ENCODE measurements at places on chromosomes 3 and 15. TPM values are rescaled to one million over a fixed set of nuclear protein-coding genes. Genes with fewer than 3 reads are reported as not detected.

Gene PRR20G
- not detected for total RNA-seq

Gene CHRFAM7A
- total RNA-seq, result 1.5 TPM

Gene MESP2
- not detected for total RNA-seq

Gene PRSS50
- total RNA-seq, result 4.8 TPM

Gene GRK7
- 0.11 TPM for total RNA-seq

Gene RPSA
- total RNA-seq, result 1,061 TPM

Gene ANKUB1
- not detected for total RNA-seq

Gene ITIH1
- total RNA-seq, result not detected

Gene GPR87
- total RNA-seq, result 3.3 TPM

Gene GPR149
- not detected for total RNA-seq

Gene TMEM108
- total RNA-seq, result 17.4 TPM

Gene CADM2
- total RNA-seq, result 3.1 TPM

Gene DVL3
- 159 TPM for total RNA-seq

Gene HYKK
- total RNA-seq, result 5.6 TPM

GRCh38 chr3:187942658-187943241 is 197.5 kb upstream of the BCL6 start:
- H3K27ac ChIP-seq, result no peak overlapping the region
- H3K4me1 ChIP-seq, result peaks cover 6% of the 10 kb centered on the region
- no peaks in the 10 kb centered on the region for H3K27me3 ChIP-seq
- DNase-seq, result no peak
- no peaks in the 10 kb centered on the region for H3K36me3 ChIP-seq
- no peak overlapping the region for H3K4me3 ChIP-seq

DNA sequence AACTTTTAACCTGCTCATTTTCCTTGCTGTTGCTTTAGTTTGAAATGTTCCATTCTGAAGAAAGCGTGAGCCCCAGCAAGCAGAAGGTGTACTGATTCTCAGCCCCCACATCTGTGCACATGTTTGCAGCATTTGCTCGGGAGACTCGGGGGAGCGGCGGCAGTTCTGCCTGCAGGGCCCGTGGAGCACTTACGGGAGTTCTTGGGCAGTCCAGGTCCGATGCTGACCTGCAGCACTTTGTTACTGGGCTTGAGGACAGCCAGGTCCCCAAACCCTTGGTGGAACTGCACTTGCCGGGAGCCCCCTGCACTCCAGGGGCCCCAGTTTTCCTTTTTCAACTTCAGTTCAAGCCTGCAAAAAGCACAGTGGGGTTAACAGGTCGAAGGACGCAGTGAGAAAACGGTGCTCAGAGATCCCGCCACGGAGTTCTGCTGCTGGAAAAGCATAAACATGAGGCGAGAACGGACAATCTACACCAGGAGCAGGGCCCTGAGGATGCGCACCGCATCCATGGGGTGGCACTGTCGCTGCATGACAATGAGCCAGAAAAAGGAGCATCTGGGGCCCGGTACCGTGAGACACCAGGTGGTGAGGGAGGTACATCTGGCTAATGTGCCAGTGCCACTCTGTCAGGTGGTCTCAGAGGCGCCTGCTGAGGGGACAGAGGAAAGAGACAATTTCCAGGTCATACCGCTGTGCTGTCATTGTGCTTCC is 45.6 kb upstream of the LDHAL6B start:
- no peak overlapping the region for H3K4me3 ChIP-seq
- peaks cover 19% of the 10 kb centered on the region for H3K4me1 ChIP-seq
- H3K27ac ChIP-seq, result no peak overlapping the region
- H3K27me3 ChIP-seq, result no peaks in the 10 kb centered on the region

GRCh38 chr3:55721716-55722484 is 234.8 kb upstream of the WNT5A start:
- H3K27me3 ChIP-seq, result peaks cover 7% of the 10 kb centered on the region
- peaks cover 39% of the 10 kb centered on the region for H3K4me1 ChIP-seq
- H3K27ac ChIP-seq, result no peak overlapping the region
- no peaks in the 10 kb centered on the region for H3K36me3 ChIP-seq
- no peak overlapping the region for H3K4me3 ChIP-seq
- peak; percentile 41 for DNase-seq

- H3K27me3 ChIP-seq, result no peaks in the 10 kb centered on the region
- peaks cover 16% of the 10 kb centered on the region for H3K4me1 ChIP-seq
- no peak for DNase-seq
- no peak overlapping the region for H3K4me3 ChIP-seq
- H3K36me3 ChIP-seq, result no peaks in the 10 kb centered on the region
Measured at GRCh38 chr3:81953111-81953510, 191.7 kb upstream of the GBE1 start.

DNA sequence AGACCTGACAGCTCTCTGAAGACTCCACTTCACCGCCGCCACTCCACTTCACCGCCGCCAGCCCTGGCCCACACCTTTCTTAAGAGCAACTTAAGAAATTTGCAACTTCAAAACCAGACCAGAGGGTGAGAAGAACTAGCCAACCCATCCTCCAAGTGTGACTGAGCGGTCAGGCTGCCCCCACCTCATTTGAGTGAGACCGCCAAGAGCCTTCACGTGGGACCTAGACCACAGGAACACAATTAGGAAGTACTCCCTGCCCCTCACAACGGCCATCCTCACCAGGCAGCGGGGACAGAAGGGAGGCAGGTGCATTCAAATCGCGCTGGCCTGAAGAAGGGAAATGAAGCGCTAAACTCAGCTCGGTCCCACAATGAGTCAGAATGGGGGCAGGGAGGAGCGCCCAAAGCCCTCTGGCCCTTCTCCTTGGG is 156.8 kb upstream of the BCL6 start:
- no peak for DNase-seq
- no peak overlapping the region for H3K27ac ChIP-seq
- H3K4me3 ChIP-seq, result no peak overlapping the region

- no peak for DNase-seq
- no peaks in the 10 kb centered on the region for H3K36me3 ChIP-seq
- H3K4me1 ChIP-seq, result no peaks in the 10 kb centered on the region
- no peak overlapping the region for H3K4me3 ChIP-seq
- no peaks in the 10 kb centered on the region for H3K27me3 ChIP-seq
Measured at GRCh38 chr3:52931889-52932288, 34.5 kb upstream of the STIMATE start.

- H3K36me3 ChIP-seq, result no peaks in the 10 kb centered on the region
- H3K27ac ChIP-seq, result no peak overlapping the region
- H3K4me1 ChIP-seq, result no peaks in the 10 kb centered on the region
- no peak for DNase-seq
- no peak overlapping the region for H3K4me3 ChIP-seq
- no peaks in the 10 kb centered on the region for H3K27me3 ChIP-seq
Measured at GRCh38 chr3:110077093-110077492, 739.7 kb upstream of the DPPA4 start.

DNA sequence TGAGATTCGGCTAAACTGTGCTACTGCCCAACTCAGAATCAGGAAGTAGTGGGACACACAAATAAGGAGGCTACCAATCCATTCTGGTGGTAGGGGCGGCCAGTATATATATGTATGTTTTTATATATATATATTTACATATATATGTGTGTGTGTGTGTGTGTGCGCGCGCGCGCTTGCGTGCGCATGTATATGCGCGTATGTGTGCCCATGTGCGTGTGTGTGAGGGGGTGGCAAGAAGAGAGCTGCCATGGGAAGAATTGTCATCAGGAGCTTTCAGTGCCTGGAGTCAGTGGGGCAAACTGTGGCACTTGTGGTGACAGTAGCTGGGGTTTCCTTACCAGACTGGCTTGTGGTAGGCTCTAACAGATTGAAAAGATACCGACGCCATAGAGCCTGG is 26.5 kb downstream of the GXYLT2 start:
- H3K4me3 ChIP-seq, result no peak overlapping the region
- no peaks in the 10 kb centered on the region for H3K27me3 ChIP-seq
- H3K36me3 ChIP-seq, result peaks cover 3% of the 10 kb centered on the region
- no peak overlapping the region for H3K27ac ChIP-seq
- DNase-seq, result no peak
- no peaks in the 10 kb centered on the region for H3K4me1 ChIP-seq

DNA sequence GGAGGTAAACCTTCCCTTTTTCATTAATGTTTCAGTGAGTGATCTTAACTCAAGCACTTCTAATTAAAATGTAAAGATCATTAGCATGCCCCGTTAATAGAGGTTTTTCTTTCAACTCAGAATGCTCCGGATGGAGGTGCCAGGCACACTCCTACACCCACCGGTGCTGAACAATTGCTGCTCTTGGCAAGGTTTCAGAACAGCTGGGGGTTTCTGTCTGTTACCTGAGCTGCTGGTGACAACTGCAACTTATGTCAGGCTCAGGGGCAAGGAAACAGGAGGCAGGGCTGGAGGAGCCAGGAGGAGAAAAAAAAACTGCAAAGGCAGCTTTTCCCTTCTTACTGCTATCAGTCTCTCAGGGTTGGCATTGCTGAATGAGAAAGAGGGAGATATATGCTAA is 250.1 kb downstream of the DIPK2A start:
- peaks cover 8% of the 10 kb centered on the region for H3K4me1 ChIP-seq
- no peaks in the 10 kb centered on the region for H3K27me3 ChIP-seq
- H3K27ac ChIP-seq, result peak overlapping the region; percentile 73
- DNase-seq, result no peak

DNA sequence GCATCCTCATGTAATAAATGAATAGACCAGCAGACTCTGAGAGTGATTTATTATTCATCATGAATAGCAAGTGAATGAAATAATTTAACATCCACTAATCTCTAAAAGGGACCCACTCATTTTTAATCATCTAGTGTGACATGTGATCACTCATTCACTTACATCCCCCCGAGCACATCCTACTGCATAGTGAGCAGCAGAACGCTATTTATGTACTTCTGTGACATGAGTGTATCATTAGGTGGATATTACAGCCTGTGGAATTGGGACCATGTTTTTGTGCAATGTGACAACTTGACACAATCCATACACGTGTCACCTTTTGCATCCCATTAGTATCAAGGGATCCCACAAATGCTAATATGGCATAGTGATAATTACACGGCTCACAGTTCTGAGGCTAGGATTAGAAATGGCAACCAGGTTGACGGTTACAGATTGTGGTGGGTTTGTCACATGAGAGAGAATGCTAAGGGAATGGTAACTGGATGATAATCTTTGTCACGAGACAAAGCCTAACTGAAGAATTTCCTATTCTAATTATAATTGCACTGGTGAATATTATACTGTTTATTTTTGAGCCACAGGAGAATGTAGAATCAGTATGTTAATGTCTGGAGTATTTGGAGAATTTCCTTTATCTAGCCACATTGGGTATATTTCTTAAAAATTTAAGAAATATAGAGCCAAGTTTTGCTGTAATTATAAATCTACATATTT is 595.2 kb upstream of the TBL1XR1 start:
- H3K27me3 ChIP-seq, result no peaks in the 10 kb centered on the region
- no peak for DNase-seq
- peaks cover 18% of the 10 kb centered on the region for H3K4me1 ChIP-seq
- H3K4me3 ChIP-seq, result no peak overlapping the region
- H3K27ac ChIP-seq, result no peak overlapping the region

GRCh38 chr3:39000008-39000450 is 51.7 kb downstream of the SCN11A start:
- no peak overlapping the region for H3K4me3 ChIP-seq
- H3K27me3 ChIP-seq, result no peaks in the 10 kb centered on the region
- no peaks in the 10 kb centered on the region for H3K4me1 ChIP-seq
- no peak for DNase-seq

DNA sequence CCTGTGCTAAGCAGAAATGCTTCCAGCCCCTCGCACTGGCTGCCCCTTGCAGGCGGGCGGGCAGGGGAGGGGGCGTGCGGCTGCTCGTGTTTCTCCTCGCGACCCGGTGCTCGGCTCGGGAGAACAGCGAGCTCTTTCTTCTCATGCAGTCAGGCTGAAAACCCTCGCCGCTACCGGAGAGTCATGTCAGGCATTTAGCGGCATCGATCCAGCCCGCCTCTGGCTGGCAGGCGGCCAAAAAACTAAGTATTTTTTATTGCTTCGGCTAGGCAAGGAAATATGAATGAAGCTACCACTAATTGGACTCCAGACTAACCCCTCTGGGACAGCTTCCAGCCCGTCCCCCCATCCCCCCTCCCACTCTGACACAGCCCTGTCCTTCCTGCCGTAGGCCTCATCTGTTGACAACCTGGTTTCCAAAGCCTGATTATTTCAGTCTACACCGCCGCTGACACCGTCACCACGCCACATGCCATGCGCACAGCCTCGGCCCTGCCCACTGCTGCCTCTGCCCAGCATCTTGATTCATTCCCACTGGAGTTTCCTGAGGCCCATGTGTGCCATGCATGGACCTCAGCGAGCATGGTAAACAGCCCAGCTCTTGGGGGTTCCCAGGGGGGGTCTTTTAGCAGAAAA is 35.3 kb downstream of the TLE3 start:
- H3K27me3 ChIP-seq, result peaks cover 2% of the 10 kb centered on the region
- H3K27ac ChIP-seq, result peak overlapping the region; percentile 74
- H3K36me3 ChIP-seq, result peaks cover 52% of the 10 kb centered on the region
- H3K4me3 ChIP-seq, result peak overlapping the region; percentile 31

DNA sequence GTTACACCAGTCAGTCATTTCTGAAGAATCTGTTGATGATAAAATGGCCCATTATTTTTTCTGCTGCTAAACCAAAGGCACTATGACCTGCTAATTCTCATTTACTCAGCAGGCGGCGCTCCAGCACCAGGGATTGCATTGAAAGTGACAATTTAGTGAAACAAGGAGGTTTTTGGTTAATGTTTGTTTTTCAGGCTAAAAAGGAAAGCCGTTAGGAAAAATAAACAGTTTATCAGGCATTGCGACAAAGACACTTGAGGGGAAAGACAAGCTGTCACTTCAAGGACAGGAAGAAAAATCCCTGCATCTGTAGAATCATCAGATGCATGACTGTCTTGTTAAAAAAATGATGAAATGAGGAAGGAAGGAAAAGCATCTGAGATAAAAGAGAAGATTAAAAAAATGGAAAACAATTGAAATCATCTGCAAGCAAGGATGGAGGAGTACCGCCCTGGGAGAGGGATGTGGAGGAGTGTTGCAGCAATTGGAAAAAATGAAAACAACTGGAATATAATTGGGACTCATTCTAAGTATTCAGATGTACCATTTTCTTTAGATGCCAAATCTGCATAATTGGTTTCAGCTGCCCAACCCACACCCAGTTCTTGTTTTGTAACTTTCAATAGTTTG is 54.0 kb downstream of the NR1D2 start:
- no peak overlapping the region for H3K27ac ChIP-seq
- H3K4me1 ChIP-seq, result peaks cover 26% of the 10 kb centered on the region
- DNase-seq, result peak; percentile 86
- H3K4me3 ChIP-seq, result no peak overlapping the region
- H3K27me3 ChIP-seq, result peaks cover 1% of the 10 kb centered on the region
- no peaks in the 10 kb centered on the region for H3K36me3 ChIP-seq

DNA sequence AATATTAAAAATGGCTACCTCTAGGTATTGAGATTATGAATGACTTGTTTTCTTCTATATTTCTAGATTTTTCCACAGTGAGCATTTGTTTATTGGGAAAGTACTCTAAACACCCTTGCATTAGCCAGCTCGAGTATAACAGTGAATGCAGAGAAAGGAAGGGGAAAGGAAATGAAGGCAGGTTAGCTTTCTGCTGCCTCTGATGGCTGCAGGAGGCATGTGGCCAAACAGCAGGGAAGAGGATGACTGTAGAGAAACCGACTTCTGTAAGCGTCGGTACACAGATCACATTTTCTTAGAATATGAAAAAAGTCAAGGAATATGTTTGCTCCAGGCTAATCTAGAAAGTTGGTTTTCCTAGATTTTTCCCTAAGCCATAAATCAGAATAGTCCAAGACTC is 19.8 kb downstream of the GNB5 start:
- no peak for DNase-seq
- peak overlapping the region; percentile 10 for H3K27ac ChIP-seq
- H3K36me3 ChIP-seq, result peaks cover 4% of the 10 kb centered on the region
- no peak overlapping the region for H3K4me3 ChIP-seq
- peaks cover 2% of the 10 kb centered on the region for H3K4me1 ChIP-seq

- H3K4me1 ChIP-seq, result peaks cover 12% of the 10 kb centered on the region
- no peak overlapping the region for H3K4me3 ChIP-seq
- no peaks in the 10 kb centered on the region for H3K27me3 ChIP-seq
- H3K36me3 ChIP-seq, result no peaks in the 10 kb centered on the region
- DNase-seq, result no peak
Measured at GRCh38 chr3:155978324-155978723, 107.9 kb downstream of the GMPS start.

Data from mesothelial cell of epicardium (in vitro differentiated cells).